ENCODE measurements at places on chromosomes 6 and 20.

DNA sequence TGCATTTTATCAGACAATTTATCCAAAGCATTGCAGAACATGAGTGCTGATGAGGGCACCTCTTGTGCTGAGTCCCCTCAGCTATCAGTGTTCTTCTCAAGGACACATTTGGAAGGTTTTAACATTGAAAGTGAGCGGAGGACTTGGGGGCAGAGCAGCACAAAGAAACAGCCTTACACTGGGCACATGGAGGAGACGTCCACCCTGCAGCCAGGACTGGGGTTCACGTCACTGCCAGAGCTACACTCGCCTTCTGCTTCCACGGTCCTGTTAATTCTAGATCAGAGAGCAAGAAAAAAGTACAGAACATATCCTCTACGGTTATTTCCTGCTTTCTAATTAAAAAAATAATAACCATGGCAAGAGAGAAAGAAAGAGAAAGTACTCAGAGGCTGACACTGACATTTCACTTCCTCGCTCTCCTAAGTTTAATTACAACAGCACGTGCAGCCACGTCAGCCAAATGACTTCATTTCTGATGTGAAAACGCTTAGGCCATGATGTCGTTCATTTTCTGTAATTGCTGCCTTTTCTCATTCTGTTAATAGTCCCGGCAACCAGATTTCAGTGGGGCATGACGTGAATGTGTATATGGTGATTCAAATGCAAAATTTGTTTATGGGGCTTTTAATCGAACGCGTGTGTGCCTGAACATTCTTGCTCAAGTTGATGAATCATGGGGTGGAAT, 5.1 kb downstream of the PRND start:
- peak; percentile 61 for DNase-seq

- DNase-seq, result peak; percentile 78
Observed at GRCh38 chr6:146850238-146850896, 251.6 kb downstream of the ADGB start.

DNA sequence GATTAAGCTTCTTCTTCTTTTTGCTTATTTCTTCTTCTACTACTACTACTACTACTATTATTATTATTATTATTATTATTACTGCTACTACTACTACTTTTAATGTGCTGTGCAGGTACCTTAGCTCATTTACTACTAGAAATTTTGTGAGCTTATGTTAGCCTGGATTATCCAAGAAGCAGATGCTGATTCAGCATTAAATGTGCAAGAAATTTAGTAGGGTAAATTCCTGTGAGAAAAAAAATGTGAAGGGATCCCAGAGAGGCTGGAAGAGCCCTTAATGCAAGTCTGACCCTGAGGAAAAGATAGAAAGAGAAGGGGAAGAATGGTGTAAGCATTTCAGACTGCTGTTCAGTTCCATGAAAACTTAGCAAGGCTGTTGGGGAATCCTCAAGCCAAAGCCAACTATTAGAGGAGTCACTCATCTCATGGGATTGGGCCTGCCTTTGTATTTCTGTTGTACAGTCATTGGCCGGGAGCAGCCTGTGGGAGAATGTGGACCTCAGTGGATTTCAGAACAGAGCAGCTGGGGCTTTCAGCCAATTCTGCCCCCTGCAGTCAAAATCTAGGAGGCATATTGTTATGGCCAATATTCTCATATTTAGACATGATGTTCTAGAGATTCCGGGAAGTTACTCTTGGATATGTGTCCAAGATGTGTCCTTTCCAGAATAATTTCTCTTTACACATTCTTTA, 37.2 kb upstream of the TSPYL1 start:
- DNase-seq, result no peak

DNA sequence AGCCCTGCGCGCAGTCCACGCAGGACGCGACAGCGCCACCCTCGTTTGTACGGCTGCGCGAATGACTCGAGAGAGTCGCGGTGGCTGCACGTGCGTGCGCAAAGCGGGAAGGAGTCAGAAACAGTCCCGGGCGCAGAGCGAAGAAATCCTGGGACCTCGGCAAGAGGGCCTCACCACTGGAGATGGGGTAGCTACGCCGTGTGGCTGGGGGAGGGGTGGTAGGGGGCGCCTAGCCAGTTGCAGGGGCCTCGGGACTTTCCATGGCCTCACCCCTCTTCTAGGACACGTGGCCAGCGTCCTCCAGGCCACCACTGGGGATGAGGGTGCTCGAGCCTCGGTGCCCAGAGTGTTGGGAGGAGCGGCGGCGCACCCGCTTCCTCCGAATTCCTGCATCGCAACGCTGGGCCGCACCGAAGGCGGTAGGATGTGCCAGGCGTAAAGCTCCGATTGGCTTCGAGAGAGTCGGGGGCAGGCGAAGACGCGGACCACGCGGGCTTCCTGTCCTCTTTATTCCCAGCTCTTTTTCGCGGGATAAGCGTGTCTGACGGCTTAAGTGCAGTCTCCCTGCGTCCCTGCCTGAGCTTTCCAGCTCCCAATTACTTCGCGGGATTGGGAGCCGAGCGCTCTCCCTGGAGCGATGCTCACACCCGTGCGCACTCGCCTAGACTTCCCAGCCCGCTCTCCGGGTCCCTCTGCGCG, 38.7 kb downstream of the NCR2 start:
- DNase-seq, result no peak

DNA sequence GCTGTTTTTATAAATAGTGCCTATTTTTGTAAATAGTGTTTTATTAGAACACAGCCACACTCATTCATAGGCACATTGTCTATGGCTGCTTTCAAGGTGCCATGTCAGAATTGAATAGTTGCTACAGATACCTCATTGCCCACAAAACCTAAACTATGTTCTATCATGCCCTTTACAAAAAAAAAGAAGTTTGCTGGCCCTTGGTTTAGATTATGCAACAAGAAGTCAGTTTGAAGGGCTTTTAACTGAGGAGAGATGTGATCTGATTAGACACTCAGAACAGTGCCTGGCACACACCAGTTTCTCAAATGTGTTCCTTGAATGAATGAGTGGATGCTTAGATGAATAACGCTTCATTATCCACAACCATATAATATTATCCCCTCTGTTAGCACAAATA, 366.1 kb downstream of the MAFB start:
- no peak for DNase-seq

DNA sequence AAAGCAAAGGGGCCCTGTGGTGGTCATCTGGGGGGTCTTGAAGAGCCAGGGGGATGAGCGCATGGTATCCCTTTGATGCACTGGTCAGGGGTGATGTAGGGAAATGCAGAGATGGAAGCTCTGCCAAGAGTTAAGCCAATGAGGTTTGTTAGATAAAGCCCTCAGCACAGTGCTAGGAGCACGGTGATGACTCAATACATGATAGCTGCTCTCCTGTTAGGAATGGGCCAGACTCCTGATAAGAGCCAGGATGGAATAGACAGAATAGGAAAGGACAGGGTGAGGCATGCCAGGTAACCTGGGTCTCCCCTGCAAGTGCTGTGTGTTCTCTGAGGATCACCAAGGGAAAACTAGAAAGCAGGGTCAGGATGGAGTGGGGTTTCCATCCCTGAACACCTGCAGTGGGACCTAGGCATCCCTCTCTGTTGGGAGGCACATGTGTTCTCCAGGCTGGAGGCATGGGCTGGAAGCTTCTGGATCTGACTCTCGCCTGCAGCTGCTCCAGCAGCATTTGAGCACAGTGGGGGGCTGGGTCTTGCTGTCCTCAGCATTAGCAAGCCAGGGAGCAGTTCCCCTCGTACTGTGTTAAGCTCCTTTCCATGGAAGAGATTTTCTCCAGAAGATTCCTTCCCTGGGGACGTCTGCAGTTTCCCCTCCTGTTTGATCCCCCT, 71.8 kb upstream of the TIAM2 start:
- DNase-seq, result no peak

GRCh38 chr6:44539701-44540355, 152.3 kb downstream of the CDC5L start:
- no peak for DNase-seq
